ENCODE measurements at places on chromosomes 12 and 14.

- no peaks in the 10 kb centered on the region for H3K27me3 ChIP-seq
- no peak overlapping the region for H3K4me3 ChIP-seq
- H3K27ac ChIP-seq = no peak overlapping the region
- H3K36me3 ChIP-seq = no peaks in the 10 kb centered on the region
Observed at GRCh38 chr12:81161680-81162079, 83.8 kb downstream of the ACSS3 start.

DNA sequence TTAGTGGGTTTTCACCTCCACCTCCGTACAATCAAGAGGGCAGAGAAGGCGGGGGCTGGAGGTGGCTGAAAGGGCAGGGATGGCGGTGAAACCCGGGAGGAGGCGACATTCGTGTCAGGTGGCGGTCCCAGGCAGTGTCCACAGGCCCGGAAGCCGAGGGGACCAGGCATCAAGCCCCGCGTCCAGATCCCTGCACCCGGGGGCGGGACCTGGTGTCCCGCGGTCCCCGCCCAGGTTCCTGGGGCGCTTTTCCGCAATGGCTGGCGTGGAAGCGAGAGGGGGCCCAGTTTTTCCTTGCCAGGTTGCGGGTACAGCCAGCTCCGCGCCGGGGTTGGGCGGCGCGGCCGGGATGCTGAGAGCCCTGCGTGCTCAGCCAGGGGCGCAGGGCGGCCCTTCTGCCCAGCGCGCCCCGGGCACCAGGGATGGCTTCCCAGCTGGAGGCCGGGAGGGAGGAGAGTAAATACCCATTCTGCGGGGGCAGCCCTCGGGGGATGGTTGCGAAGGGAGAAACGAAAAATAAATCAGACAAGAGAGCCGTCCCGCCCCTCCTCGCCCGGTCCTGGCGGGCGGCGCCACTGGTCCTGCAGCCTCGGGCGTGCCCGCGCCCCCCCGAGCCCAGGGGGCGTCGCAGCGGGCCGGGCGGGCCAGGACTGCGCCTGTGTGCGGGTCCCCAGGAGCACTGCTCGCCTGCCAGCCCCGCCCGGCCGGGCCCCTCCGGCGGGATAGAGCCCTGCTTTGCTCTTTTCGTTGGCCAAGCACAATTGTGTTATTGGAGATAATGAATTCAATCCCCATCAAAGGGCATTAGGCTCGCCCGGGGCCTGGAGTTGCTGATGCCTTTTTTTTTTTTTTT lies 11.5 kb downstream of the FOXA1 start:
- no peak for DNase-seq
- H3K36me3 ChIP-seq = no peaks in the 10 kb centered on the region
- no peaks in the 10 kb centered on the region for H3K4me1 ChIP-seq
- H3K27ac ChIP-seq = no peak overlapping the region

DNA sequence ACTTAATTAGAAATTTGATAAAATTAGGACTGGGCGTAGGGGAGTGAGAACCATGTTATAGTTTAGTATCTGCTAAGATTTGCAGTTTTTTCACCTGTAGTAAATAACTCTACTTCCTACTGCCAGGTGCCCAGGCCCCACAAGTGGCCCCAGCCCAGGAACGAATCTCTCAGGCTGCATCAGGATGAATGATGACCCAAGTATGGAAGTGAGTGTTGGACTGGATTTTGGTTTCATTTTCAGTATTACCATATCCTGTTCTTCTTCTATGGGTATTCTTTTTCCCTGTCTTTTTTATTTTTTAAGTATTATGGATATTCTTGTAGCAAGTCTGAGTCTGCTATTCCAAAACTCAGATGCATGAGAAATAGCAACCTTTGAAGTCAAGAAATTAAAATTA lies 120.3 kb upstream of the BCAT1 start:
- H3K4me1 ChIP-seq = no peaks in the 10 kb centered on the region
- H3K27ac ChIP-seq = no peak overlapping the region
- DNase-seq = no peak
- H3K27me3 ChIP-seq = no peaks in the 10 kb centered on the region

DNA sequence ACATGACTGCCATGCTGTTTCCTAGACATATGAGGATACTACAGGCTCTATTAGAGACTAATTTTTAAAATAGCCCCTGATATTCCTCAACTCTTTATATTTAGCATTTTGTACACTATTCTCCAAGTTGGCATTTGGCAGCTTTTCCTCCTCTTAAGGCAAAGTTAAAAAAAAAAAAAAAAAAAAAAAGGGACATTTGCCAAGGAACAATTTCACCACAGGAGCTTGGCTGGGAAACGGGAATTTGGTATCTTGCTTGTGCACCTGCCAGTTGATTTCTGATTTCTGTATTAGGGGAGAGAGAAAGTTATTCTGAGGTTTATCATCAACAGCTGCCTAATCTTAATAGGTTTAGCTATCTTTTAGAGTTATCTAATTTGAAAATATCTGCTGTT lies 87.2 kb downstream of the CAND1 start:
- H3K36me3 ChIP-seq = no peaks in the 10 kb centered on the region
- no peak overlapping the region for H3K27ac ChIP-seq
- DNase-seq = no peak
- H3K4me3 ChIP-seq = no peak overlapping the region

GRCh38 chr12:53265783-53266182 lies 2.3 kb upstream of the ESPL1 start:
- peaks cover 22% of the 10 kb centered on the region for H3K36me3 ChIP-seq
- peaks cover 32% of the 10 kb centered on the region for H3K4me1 ChIP-seq

DNA sequence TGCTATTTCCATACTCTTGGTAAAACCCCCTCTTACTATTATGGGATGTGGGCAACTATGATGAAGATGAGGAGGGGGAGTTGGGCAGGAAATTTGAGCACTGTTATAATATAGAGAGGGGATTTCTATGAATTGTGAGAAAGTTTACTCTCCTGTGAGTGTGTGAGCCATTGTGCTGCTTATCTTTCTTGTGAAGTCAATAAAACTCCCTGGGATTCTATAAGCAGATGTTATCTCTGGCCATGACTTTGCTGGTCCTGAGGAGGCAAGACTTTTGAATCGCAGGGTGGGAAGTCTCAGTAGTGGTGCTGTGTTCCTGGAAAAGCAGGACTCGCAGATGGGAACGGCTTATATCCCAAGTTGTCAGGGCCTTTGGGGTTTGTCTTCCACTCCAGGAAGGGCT lies 62.2 kb downstream of the EMP1 start:
- DNase-seq = no peak
- H3K36me3 ChIP-seq = no peaks in the 10 kb centered on the region
- no peak overlapping the region for H3K27ac ChIP-seq
- no peak overlapping the region for H3K4me3 ChIP-seq

DNA sequence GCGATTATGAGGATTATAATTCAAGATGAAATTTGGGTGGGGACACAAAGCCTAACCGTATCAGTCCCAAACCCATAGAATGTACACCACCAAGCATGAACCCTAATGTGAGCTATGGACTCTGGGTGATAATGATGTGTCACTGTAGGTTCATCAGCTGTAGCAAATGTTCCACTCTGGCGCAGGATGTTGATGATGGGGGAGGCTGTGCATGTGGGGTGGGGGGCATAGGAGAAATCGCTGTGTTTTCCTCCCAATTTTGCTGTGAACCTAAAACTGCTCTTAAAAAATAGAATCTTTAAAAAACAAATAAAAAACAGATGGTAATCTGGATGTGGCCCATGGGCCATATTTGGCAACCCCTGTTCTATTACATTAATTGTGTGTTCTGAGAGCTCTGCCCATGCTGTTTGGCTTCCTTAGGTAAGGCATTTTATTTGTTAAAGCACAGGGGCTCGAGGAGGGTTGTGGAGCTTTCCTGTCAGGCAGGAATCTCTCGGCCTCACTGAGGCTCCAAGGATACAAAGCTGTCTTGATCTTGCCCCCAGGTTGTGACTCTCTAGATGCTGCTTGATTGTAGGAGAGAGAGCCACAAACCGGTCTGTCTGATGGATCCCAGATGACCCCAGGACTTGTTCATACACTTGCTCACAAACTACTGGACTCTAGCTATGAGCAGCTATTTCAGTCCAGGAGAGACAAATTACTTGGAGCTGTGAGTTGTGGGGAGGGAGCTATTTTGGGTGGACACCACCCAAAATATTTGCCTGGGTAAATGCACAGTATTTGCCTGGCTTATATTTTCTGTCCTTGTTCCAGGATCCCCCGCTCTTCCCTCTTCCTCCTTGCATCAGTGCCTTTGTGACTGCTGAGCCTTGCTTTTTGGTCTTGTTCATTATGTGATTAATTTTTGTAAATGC lies 340.2 kb downstream of the MED13L start:
- H3K4me1 ChIP-seq = no peaks in the 10 kb centered on the region
- no peaks in the 10 kb centered on the region for H3K27me3 ChIP-seq
- H3K27ac ChIP-seq = no peak overlapping the region
- no peaks in the 10 kb centered on the region for H3K36me3 ChIP-seq
- no peak for DNase-seq

DNA sequence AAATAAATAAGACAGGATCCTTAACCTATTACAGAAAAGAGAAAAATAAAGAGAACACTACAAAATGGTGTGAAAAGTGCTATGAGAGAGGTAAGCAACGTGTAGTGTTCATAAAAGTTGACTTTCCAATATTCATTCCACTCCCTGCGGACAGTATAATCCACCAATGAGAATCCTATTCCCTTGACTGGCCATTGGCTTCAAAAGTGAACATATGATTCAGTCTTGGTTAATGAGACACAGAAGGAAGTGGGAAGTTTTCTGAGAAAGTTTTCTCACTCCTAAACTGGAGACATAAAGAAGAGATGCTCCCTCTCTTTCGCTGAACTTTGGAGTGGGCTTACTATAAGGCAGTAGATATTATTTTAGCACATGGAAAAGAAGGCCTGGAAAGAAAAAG lies 153.1 kb downstream of the PAWR start:
- H3K27me3 ChIP-seq = no peaks in the 10 kb centered on the region
- H3K4me3 ChIP-seq = no peak overlapping the region
- H3K4me1 ChIP-seq = no peaks in the 10 kb centered on the region
- no peak overlapping the region for H3K27ac ChIP-seq
- DNase-seq = no peak

DNA sequence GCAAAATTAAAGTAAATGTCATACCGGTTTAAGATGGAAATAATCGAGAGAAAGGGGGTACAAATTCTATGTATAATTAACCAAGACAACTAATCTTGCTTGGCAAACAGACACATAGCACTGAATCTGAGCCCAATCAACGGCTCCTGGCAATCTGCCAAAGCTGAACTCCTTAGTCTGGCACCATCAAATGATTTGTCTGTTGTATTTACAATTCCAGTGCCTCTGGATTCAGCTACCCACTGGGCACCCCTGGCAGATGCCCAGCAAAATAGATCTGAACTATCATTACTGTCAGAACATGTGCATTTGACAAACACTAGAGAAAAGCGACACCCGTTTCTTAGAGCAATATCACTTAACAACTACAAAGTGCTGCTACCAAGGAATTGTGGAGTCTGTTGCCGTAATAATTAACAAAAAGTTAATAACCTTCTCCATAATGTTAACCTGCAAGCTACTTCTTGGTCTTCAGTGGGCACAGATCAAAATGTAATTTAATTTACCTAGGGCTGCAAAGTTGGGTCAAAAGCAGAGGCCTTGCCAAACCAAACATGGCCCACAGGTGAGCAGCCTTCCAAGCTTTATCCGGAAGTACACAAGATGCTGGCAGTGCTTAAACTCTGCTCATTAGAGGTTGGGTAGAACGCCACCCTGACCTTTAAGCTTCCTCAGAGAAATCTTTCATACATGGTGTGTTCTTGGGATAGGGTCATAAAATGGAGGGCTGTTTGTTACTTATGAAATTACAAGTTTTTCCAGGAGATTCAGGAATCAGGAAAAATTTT lies 7.6 kb downstream of the EGLN3 start:
- peak overlapping the region; percentile 0 for H3K27ac ChIP-seq
- no peak overlapping the region for H3K4me3 ChIP-seq
- peaks cover 27% of the 10 kb centered on the region for H3K36me3 ChIP-seq

DNA sequence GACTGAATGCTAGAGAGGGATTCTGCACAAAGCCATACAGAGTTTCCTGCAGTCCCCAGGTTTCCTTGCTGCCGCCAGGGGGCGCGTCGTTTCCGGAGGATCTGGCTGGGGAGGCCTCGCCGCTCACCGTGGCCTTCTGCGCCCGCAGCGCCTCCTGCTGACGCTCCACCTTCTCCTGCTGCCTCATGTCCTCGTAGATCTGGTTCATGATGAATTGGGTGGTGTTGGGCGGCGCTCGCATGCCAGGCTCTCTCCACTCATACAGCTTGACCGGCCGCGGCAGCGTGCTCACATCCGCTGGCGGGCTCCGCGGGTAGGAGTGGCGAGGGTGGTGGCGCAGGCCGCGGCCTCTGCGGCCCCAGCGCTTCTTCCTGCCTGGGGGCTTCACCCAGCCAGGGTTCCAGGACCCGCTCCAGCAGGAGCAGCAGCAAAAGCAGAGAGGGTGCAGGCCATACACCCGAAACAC lies 987 bp downstream of the CCER1 start:
- H3K27ac ChIP-seq = no peak overlapping the region
- no peaks in the 10 kb centered on the region for H3K27me3 ChIP-seq
- no peaks in the 10 kb centered on the region for H3K36me3 ChIP-seq
- no peaks in the 10 kb centered on the region for H3K4me1 ChIP-seq
- no peak for DNase-seq

- no peak overlapping the region for H3K4me3 ChIP-seq
- no peaks in the 10 kb centered on the region for H3K36me3 ChIP-seq
- peaks cover 9% of the 10 kb centered on the region for H3K27me3 ChIP-seq
- no peak overlapping the region for H3K27ac ChIP-seq
Observed at GRCh38 chr12:98788396-98788795, 143.3 kb downstream of the APAF1 start.

DNA sequence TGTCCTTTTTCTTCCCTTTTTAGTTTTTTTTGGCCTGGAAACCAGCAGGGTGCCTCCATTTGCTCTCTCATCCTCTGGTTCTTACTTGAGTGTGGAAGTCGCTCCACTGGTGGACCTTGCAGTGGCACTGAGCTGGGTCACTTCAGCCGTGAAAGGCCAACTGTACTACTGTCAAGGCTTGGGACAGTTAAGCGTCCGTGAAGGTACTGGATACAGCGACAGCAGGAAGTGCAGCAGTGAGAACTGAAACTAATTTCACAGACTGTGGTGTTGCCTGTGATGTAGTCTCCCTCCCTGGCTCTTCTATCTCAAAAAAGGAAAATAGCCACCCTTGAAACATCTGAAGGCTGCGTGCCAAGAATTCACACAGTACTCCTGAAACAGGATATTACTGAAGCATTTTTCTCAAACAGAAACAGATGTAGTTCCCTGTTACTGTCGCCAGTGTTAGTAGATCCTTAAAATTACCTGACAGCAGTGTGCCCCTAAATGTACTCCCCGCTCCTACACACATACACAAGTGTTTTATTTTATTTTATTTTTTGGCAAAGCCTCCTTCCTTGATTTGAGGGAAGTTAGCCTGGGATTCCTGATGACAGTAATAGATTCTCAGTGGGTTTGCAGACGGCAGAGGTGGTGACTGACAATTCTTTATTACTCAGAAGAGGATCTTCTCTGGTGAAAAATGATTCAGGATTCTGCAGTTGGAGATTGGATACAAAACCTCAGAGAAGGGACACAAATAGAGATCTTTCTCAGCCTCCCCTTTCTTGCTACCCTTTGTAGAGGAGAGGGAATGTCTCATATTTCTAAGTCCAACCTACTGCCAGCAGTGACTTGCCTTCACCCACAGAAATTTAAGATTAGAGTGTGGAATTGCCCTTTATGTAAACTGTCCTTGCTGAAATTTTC lies 4.4 kb downstream of the SUSD6 start:
- no peaks in the 10 kb centered on the region for H3K36me3 ChIP-seq
- H3K4me1 ChIP-seq = peaks cover 57% of the 10 kb centered on the region
- H3K27ac ChIP-seq = peak overlapping the region; percentile 43
- no peaks in the 10 kb centered on the region for H3K27me3 ChIP-seq
- DNase-seq = peak; percentile 53

Measured in DND-41 (cell line).